ENCODE measurements at places on chromosomes 1 and 21.

DNA sequence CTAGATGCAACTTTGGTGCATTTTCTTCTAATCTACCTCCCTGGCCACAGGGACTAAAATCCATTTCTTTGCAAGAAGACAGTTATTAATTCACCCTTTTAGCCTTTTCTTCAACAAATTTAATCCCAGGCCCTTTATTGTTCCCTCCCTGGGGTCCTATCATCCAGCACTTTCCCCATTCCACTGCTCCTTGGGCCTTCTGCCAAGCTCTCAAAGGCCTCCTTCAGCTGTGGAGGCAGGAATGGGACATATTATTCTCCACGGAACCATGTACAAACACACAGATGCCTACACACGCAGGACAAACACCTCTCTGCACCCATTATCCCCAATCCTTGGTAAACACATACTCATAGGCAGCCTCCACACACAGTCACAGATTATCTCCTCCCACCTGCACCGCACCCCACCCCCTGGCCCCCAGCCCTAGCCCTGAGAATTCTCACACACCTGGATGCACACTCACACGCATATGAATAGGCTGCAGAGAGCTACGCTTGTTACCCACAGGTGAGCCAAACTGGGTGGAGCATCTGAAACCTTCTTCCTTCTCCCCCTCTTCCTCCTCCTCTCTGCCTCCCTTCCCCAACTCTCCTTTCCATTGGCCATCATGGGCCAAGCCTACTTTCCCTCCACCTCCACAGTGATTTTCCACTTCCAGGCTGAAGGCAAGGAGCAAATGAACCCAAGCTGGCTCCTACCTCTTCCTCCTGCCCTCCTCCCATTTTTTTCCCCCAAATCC is 11.7 kb downstream of the TAGLN2 start:
- no peak for DNase-seq

- no peak for DNase-seq
Measured at GRCh38 chr1:199573047-199573446, 454.5 kb upstream of the NR5A2 start.

GRCh38 chr1:235275836-235276235 is 52.1 kb downstream of the ARID4B start:
- no peak for DNase-seq

DNA sequence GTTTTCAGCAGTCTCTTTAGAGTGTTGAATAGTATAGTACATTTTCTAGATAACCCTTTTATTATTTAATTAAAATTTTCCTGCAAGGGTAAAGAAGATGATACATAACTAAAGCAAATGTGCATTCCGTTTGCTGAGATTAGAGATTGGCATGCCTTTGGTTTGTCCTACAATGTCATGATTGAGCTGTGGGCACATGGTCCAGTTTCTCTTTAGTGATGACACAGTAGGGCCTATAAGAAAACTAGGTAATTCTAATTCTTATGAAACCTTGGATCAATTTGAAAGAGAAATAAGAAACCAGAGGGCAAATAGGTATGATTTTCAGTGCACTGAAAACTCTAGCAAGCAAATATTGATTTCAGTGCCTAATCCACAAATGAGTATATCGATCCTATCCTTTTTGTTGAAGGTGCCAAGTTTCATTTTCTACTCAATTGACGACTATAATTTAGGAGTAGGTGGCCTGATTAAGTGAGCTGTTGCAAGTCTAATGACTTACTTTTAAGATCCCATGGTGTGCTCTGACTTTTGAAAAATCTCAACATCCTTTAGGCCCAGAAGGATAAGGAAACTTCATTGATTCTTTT is 128.0 kb upstream of the KCNK1 start:
- no peak for DNase-seq

DNA sequence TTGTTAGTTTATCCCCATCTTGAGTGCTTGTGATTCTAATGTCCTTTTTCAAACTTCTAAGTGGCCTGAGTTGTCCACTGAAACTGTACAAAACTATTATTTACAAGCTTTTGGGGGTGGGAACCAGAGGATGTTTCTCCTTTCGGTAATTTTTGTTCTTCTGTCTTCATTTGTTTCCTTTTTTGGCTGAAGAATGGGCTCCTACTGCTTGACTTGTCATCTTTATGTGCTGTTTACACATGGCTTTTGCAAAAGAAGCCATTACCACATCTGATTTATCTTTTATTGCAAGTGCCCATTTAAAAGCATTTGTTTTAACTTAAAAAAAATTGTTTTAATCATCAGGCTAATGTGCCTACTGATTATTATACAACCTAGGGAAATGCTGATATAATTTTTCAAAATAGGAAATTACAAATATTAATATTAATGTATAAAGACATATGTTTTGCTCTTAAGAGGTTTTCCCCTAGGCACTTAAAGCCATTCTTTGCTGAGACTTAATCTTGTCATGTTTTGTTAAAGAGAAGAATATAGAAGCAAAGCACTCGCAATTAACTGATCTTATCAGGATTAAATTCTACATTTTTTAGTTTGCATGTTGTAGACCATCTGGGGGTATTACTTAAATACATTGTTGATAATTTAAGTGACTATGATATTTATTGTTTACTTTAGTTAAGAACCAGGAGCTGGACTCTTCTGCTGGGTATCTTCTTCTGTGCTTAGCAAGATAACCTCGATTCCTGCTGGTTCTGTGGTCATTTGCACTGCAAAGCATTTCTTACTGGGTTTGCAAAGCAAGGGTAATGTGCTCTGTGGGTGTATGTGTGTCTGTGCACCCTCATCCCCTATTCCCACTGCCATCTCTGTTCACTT is 40.1 kb downstream of the TMEM200B start:
- DNase-seq: no peak

DNA sequence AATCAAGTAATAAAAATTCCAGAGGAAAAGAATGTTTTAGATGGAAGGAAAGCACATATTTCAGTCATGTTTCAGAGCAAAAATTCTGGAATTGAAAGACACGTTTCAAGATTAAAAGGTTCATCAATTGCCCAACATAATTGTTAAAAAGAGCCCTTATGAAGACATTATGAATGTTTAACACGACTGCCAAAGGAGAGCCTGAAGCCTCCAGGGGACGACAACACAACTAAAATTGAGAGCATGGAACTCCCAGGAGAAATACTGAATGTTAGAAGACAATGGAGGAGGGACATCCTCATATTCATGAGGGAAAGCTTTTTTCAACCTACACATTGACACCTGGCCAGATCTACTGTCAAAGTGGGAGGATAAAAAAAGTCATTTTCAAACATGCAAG is 16.0 kb downstream of the OR2T11 start:
- DNase-seq: no peak

GRCh38 chr1:49060766-49061165 is 284.1 kb upstream of the BEND5 start:
- no peak for DNase-seq

- DNase-seq: no peak
Measured at GRCh38 chr1:193077991-193078390, 18.6 kb downstream of the RO60 start.

- no peak for DNase-seq
Measured at GRCh38 chr1:246476771-246477170, 30.3 kb downstream of the SMYD3 start.

DNA sequence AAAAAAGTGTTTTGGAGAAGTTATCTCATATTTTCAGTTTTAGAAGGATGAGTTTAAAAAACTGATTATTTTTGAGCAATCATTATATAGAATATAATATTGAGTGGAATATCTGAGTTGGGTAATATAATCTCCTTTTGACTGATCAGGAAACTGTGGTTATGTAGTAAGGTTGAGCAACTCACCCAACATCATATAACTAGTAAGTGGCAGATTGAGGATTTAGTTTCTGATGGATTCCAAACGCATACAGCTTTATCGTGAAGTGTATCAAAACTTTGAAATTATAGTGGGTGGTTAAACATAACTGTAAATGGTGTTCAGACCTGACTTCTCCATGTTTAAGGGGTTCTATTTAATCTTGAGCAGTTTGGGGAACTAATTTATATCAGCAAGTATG is 98.6 kb downstream of the OLFM3 start:
- no peak for DNase-seq

- DNase-seq: no peak
Measured at GRCh38 chr1:116972674-116973030, 28.9 kb upstream of the CD101 start.

DNA sequence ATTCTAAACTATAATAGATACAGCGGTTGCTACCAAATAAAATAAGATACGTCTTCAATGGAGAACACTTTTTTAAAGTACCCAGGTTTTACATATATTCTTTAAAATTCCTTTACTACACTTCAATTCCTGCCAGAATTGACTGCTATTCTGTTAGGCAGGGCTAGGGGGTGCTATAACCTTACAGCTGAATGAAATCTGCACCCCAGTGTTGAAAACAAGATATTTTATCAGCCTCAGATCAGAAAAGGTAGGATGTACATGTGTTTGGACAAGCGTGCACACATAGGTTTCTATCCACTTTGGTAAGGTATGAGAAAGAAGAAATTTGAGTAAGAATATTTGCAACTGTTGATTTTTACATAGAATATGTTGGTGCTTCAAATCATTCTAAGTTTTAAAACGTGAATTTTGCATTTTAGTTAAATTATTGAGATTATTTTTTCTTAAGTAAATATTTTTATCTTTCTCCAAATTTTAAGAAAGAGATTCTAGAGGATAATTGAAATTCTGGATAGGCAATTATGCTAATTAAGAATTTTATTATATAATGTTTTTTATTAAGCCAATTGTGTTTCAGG is 490.8 kb upstream of the ADGRL4 start:
- no peak for DNase-seq

DNA sequence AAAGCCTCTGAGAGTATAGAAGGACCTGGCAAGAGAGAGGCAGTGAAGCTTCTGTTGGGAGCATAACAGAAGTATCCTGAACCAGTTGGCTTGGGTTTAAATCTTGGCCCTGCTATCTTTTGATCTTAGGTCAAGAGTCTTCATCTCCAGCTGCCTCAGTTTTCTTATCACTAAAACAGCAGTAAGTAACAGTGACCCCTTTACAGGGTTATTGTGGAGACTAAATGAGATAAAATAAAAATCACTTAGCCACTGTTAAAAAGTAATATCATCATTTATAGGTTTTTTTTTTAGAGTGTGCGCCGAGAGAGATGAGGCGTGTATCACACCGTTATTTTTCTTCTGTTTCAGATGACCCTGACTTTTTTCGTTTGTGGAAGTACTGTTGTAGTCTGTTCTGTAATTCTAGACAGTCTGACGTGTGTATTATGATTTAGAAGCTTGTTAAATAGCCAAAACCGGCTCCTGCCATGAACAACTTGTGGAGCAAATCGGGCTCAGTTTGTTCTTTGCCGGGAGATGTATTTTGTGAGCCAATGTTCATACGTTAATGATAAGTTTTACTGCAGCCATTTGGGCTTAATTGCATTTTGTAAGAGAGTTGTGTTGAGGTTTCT is 1.1 kb downstream of the THRAP3 start:
- DNase-seq: no peak

GRCh38 chr1:193019442-193020026 is 39.6 kb downstream of the UCHL5 start:
- DNase-seq: peak; percentile 7

DNA sequence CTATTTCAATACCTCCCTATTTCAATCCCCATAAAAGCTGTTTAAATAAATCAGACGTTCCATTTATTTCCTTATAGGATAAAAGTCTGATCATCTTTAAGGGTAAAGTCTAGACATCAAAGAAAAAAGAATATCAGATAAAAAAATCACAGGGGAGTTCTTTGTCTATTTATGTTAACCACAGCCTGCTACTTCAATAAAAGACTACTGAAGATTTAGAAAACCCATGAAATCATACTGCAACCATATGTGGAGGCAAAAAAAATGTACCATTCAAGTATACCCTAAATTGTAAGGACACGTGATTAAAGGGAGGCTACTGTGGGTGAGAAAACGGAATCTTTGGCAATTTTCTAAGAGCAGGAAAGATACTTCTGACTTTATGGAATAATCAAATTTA is 108.2 kb upstream of the TNFSF4 start:
- DNase-seq: no peak

- no peak for DNase-seq
Measured at GRCh38 chr1:218674280-218674773, 329.2 kb downstream of the TGFB2 start.

DNA sequence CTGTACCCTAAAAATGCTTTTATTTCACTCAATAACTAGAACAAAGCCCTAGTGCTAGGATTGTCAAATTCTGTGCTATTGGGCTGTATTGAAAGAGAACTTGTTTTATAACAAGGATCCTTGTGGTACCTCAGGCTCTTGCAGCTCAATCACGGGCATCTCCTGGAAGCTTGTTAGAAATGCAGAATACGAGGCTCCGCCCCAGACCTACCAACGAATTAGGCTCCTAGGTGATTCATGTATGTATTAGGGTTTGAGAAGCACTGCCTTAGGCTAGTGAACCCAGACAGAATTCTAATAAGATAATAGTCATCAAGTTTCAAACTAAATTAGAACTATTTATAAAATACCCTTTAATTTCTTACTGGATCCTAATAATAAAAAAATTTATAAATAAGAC is 45.6 kb downstream of the ZZZ3 start:
- no peak for DNase-seq

DNA sequence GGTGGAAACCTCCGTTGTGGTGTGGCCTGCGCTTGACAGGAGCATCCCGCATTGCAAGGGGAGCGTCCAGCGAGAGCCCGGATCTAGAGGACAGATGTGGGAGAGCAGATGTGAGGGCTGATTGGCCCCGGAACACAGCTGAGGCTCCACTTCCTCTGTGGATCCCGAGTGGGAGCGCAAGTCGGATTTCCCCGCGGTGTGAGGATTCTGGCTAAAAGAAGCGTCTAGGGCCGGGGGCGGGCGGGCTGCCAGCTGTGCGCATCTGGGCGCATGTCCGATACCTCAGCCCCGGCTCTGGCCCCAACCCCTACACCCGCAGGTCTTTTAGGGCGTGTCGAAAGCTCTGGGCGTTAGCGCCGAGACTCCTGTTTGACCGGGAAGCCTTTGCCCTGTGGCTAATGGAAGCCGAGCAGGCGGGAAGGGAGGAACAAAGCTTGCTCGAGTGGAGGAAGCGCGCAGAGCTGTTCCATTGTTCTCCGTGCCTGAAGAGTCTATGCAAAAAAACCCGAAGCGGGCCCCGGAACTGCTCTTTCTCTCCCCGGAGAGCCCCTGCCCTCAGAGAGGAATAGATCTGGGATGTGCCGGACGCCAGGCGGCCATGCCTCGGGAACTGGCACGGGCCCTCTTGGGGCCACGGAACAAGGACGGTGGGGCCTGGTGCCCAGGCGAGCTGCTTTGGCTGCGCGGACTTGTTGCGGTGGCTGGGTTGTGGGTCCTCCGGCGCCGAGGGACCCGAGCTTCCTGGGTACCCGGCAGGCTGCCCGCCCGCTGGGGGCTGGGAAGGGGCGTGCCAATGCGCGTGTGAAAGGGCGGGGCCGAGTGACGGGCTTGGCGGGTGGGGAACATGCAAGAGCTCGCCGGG is 111.1 kb downstream of the NAV1 start:
- DNase-seq: peak; percentile 40

- no peak for DNase-seq
Measured at GRCh38 chr1:89364954-89365550, 1.2 kb downstream of the GBP6 start.

DNA sequence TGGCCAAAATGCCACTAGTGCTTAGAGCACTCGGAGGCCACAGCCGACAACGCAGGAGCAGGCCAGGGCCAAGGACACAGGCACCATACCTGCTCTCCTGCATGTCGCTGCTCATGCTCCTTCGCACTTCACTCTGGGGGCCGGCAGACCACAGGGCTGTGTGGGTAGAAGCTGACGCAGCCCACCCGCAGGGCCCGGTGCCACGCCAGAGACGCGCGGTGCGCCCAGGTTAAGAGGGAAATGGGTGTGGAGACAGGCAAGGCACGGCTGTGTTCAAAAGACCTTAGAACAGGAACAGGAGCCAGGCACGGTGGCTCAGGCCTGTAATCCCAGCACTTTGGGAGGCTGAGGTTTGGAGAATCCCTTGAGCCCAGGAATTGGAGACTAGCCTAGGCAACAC is 13.6 kb upstream of the PRDM15 start:
- no peak for DNase-seq

- no peak for DNase-seq
Measured at GRCh38 chr1:197467881-197468280, 199.8 kb downstream of the CRB1 start.

Data from NCI-H1417 treated with DMSO at 0.1 percent for 48 hours (cell line).